ENCODE measurements at places on chromosomes 6 and 20. TPM values are rescaled to one million over a fixed set of nuclear protein-coding genes. Genes with fewer than 3 reads are reported as not detected.
A peak's percentile ranks its signal among the peaks of the same experiment; 100 is the strongest.

C20orf204 gene
- total RNA-seq = 3.9 TPM

ENPP5 gene
- total RNA-seq = 1.2 TPM

BNIP5 gene
- not detected for total RNA-seq

ADGRG6 gene
- total RNA-seq = not detected

TTK gene
- total RNA-seq = 6.3 TPM

PRDM13 gene
- total RNA-seq = 13.9 TPM

CPXM1 gene
- 28.1 TPM for total RNA-seq

NOX3 gene
- total RNA-seq = not detected

DNA sequence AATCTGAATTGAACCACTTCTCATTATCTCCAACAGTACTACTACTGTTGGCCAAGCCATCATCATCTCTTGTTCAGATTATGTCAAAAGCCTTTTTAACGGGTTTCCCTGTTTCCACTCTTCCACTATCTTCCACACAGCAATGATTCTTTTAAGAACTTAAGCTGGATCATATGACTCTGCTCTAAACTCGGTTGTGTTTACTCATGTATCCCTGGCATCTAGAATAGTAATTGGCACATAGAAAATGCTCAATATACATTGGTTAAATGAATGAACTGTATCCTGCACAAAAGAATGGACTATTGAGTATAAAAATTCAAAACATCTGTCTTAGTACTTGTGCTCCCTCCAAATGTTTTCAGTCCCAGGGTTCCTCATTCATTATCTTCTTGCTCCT is 2.8 kb upstream of the COX7A2 start:
- no peak for DNase-seq

DNA sequence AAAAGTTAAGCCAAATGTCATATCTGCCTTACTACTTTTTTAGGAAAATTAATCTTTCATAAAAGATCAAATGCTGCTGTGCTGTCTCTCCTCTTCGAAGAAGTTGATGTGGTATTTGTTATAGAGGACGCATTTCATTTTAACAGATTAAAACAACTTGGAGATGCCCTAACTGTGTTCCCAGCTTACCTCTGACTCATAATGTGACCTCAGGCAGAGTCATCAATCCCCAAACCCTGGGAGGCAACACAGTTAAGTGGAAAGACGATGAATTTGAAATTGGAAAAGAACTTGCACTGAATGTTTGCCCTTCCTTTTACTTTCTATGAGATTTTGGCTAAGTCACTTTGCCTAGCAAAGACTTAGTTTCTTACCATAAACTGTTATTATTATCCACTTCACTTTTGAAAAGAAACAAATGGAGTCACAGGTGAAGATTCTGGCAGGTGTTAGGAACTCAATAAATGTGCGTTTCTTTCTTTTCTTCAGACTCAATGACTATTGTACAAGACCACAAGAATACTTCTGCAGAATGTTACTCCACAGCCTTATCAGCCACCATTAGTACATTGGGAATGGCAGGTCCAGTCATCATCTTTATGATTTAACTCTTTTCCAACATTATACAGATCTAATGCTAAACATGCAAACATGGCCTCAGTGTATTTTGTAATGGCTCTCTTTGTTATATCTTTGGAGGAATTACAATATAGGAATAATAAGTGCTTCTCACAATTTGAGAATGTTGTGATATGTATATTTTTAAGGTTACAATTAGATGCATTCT is 102.6 kb downstream of the COL21A1 start:
- no peak for DNase-seq

DNA sequence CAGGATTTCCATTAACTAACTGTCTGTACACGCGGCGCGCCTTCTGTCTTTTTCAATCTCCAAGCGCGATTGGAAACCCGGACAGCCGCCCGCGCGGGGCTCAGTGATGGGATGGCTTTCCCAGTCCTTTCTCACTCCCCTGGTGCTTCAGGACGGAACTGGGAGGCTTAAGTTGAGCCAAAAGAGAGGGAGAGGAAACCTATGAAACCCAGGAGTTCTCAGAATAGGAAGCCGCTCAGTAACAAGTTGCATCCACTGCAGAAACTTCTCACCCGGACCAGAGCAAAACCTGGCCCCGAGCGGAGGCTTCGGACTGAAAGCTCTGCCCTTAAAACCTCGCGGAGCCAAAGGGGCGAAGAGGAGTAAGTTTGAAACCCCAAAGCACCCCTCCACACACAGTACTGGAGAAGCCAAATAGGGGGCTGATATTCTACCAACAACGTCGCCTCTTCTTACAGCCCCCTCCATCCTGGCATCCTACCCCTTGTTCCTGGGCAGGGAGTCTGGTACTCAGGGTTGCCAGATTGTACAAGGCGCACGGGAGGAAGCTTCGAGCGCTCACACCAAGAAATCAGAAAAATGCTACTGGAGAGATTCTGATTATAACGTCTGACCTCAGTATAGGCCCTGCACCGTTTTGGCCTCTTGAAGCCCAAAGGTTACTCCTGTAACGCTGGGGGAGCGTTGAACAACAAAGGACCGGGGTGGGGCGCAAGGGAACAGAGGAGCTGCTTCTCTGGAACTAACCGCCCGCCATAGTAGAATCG is 906 bp upstream of the COL12A1 start:
- DNase-seq = peak; percentile 40

- no peak for DNase-seq
Observed at GRCh38 chr6:88499845-88500699, 333.9 kb upstream of the CNR1 start.

DNA sequence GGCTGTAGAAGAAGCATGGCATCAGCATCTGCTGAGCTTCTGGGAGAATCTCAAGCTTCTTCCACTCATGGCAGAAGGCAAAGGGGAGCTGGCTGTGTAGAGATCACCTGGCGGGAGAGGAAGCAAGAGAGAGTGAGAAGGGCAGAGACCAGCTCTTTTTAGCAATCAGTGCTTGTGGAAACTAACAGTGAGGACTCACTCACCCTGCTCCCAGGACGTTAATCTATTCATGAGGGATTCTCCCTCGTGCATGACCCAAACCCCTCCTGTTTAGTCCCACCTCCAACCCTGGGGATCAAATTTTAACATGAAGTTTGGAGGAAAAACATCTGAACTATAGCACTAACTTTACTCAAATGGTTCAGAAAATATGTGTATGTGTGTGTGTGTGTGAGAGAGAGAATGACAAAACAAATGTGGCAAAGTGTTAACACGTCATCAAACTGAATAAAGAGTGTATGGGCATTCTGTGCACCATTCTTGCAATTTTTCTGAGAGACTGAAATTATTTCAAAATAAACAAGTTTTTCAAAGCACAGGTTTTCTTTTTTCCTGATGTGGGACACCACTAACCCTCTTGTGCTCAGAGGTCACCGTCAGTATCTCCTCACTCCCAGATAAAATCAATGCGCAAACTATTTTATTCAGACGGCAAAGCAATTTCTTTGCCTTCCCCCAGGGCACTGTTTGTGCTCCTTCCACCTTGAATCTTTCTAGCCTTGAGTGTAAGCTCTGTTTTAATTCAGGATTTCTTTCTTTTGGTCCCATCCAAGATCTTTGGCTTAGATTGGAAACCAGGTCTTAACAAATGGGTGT is 23.2 kb upstream of the XRN2 start:
- DNase-seq = no peak

- DNase-seq = no peak
Observed at GRCh38 chr6:64145658-64146057, 510.1 kb downstream of the PHF3 start.

DNA sequence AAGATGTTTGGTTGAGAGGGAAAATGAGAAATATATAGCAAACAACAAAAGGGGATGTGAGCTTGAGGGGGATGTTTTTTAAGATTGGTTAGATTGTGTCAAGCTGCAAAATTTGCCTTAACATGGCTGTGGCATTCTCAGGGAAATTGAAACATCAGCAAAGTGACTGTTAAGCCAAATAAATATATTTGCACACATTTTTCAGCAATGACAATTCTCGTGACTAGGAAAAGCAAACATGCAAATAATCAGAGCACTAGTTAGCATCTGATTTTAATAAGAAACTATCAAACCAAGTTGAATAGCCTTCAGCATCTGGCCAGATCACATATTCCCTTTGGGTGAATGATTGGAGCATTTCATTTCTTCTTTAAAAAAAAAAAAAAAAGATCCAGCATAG is 262.8 kb downstream of the TBC1D7 start:
- no peak for DNase-seq

DNA sequence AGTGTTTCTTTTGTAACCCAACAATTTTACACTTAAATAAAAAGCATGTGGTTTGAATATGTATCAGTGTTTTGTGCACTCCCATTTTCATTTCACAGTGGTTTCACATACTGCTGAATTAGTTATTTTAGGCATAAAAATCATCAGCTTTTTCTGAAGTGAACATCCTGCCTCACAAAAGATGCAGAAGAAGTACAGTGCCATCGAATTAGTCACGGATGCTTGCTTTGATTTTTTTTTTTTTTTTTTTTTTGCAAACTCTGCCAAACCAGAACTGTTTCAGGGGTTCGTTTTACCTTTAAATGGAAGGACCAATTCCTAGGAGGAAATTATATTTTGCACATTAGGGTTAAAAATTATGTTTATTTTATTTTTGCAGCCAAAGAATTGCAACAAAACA is 158.6 kb downstream of the RPS12 start:
- no peak for DNase-seq

DNA sequence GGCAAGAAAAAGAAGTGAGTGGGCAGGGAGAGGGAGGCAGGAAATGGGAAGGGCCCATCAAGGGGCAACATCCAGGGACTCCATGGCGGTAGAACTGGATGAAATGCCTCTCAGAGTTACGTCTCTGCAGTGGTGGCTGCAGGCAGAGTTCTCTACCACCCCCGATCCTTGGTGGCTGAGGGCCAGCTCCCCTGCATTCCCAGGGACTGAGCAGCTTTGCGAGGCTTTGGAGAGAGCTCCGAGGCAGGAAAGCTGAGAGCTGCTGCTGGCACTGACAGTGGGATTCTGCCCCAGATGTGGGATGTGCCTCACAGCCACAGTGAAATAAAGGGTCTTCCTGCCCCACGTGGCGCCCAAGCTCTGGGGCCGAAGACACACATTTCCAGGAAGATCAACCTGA is 236.6 kb downstream of the SLC24A3 start:
- DNase-seq = no peak

DNA sequence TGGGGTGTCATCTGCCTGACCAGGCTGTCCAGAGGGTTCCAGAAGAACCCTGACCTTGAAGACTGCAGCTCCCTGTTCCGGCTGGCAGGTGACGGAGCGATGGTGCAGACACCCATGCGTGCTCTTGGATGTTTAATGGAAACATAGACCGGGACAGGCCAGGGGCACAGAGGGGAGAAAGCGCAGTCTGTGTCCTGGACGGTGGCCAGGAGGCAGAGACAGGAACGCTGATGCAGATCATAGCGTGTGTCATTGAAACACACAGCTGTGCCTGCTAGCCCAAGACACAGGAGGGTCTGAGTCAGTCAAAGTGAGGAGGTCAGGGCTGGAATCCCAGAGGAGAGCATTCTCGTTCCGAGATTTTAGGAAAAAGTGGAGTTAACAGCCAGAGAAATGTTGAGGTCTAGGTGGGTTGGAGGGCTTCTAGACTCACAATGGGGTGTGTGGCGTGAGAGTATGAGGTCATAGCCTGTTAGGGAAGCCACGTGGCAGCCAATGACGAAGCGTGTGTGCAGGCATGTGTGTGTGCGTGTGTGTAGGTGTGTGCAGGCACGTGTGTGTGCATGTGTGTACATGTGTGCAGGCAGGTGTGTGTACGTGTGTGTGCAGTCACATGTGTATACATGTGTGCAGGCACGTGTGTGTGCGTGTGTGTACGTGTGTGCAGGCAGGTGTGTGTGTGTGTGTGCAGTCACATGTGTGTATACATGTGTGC is 167.0 kb downstream of the ERMARD start:
- no peak for DNase-seq

GRCh38 chr6:12065321-12066140 is 53.4 kb downstream of the HIVEP1 start:
- DNase-seq = no peak

DNA sequence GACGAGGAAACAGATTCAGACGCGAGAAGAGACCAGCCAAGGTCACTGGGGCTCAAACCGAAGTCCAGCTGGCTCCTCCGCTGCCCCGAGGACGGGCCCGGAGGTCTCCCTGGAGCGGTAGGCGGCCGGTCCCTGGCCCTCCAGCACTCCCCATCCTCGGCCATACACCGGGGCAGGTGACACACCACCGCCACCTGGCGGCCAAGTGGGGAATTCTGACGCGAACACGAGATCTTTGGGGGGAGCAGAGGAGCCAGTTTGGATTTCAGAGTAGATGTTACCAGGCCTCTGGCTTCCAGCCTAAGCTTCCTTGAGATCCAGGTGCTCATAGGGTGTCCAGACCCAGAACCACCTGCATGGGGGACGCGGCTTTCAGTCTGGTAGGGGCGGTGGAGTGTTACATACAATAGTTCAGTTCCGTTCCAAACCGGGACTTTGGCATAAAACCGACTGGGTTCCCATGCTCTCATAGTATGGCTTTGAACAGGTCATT is 16.1 kb downstream of the BPIFB1 start:
- peak; percentile 89 for DNase-seq

DNA sequence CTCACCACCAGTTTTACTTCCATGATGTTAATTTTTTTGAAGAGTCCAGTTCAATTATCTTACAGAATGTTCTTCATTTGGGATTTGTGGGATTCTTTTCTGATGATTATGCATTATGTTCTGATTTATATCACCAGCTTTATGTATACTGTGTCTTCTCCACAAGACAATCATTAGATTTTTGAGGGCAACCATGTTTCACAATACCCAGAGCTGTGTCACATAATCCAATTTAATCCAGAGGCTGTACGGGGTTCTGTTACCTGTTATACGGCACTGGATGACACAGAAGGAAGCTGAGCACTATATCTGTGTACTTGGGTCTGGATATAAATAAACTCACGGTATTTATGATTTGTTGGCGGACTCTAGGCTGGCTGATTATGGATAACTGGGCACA is 41.6 kb upstream of the RPN2 start:
- DNase-seq = no peak

DNA sequence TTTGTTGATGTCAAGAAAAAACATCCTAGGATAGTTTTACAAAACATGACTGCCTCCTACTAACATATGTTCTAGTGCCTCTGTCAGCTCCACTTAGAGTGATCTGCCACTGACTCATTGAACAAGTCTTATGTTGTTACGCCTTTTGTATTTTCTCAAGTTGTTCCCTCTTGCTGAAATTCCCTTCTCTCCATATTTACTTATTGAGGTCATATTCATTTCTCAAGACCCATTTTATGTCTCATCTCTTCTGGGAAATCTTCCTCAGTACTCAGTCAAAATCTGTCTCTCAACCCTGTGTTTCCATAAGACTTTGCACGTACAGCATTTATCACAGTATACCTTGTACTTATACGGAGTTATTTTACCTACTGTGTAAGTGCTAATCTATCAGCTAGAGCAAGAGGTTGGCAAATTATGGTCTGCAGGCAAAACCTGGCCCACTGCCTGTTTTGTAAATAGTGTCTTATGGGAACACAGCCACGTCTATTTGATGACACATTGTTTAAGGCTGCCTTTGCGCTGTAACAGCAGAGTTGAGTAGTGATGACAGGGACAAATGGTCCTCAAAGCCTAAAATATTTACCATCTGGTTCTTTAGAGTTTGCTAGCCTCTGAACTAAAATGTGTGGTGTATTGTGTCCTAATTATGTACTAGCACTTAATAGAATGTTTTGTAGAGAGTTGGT is 83.4 kb downstream of the ADGRB3 start:
- DNase-seq = no peak
